Peyer's patch (tissue), 4 donors: ENCODE measurements at places on chromosomes 5 and 9. TPM values are rescaled to one million over a fixed set of nuclear protein-coding genes. Genes with fewer than 3 reads are reported as not detected.

The C5orf58 gene
- not detected for total RNA-seq

The SAXO1 gene
- total RNA-seq, result not detected

The SH2D3C gene
- total RNA-seq, result 1.4 TPM

The CYLC2 gene
- total RNA-seq, result not detected

DNA sequence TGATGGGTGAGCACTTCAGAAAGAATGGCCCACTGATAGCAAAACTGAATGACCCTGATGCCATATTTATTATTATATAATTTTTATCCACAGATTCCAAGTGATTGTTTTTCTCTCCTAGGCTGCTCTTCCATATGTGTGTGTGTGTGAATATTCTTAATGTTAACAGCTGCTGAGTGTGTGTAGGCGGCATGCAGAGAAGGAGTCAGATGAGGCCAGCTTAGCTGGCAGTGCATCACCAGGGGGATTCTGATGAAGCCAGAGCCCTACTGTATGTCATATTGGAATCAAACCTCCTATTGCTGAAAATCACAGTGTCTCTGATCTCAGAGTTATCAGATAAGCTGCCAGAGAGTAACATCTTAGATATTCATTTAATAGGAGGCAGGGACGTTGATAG is 177.1 kb downstream of the DMAC1 start:
- no peak overlapping the region for H3K4me3 ChIP-seq
- no peaks in the 10 kb centered on the region for H3K4me1 ChIP-seq
- no peak for DNase-seq

The DOLPP1 gene
- 53.9 TPM for total RNA-seq

- H3K4me1 ChIP-seq, result peaks cover 11% of the 10 kb centered on the region
- no peak overlapping the region for H3K27ac ChIP-seq
- peak; percentile 62 for DNase-seq
- peaks cover 10% of the 10 kb centered on the region for H3K36me3 ChIP-seq
Measured at GRCh38 chr5:132385326-132386105, 16.0 kb downstream of the SLC22A5 start.

The GPX8 gene
- total RNA-seq, result 5.8 TPM

- H3K4me3 ChIP-seq, result peak overlapping the region; percentile 63
- no peaks in the 10 kb centered on the region for H3K27me3 ChIP-seq
- no peaks in the 10 kb centered on the region for H3K36me3 ChIP-seq
- H3K4me1 ChIP-seq, result no peaks in the 10 kb centered on the region
Measured at GRCh38 chr5:140565024-140565779, 574 bp downstream of the SLC35A4 start.

The SLC31A1 gene
- total RNA-seq, result 82.7 TPM

- no peaks in the 10 kb centered on the region for H3K36me3 ChIP-seq
- no peak for DNase-seq
- no peak overlapping the region for H3K4me3 ChIP-seq
- no peaks in the 10 kb centered on the region for H3K27me3 ChIP-seq
- H3K27ac ChIP-seq, result no peak overlapping the region
Measured at GRCh38 chr5:643811-644271, 31.7 kb downstream of the CEP72 start.
